ENCODE measurements at places on chromosomes 11 and 22. TPM values are rescaled to one million over a fixed set of nuclear protein-coding genes. Genes with fewer than 3 reads are reported as not detected.

Gene SSTR3
- 0.06 TPM for total RNA-seq

Gene B3GAT3
- 60.7 TPM for total RNA-seq

GRCh38 chr11:4539603-4540219, 5.3 kb upstream of the OR52M1 start:
- DNase-seq = peak; percentile 51

- DNase-seq = no peak
Observed at GRCh38 chr22:36819112-36819511, 2.3 kb upstream of the PVALB start.

Gene KAT5
- 74.7 TPM for total RNA-seq

Gene KRTAP5-1
- not detected for total RNA-seq

Gene CASP4
- total RNA-seq = 50.9 TPM

- peak; percentile 51 for DNase-seq
Observed at GRCh38 chr22:37345863-37346504, 63.7 kb downstream of the CYTH4 start.

- DNase-seq = peak; percentile 12
Observed at GRCh38 chr11:95647355-95647754, 142.2 kb downstream of the FAM76B start.

- no peak for DNase-seq
Observed at GRCh38 chr11:2134022-2135010, 4.9 kb downstream of the IGF2 start.

- no peak for DNase-seq
Observed at GRCh38 chr22:31962387-31963125, 18.2 kb downstream of the YWHAH start.

GRCh38 chr11:35276396-35277145, 137.6 kb downstream of the CD44 start:
- peak; percentile 49 for DNase-seq

- no peak for DNase-seq
Observed at GRCh38 chr22:10781571-10782403, 4746.2 kb upstream of the OR11H1 start.

GRCh38 chr11:110373051-110373702, 56.6 kb upstream of the FDX1 start:
- DNase-seq = no peak

- DNase-seq = no peak
Observed at GRCh38 chr11:40732132-40732531, 727.3 kb downstream of the LRRC4C start.

Gene ANO5
- total RNA-seq = 10.4 TPM

- no peak for DNase-seq
Observed at GRCh38 chr11:74226907-74227306, 55.8 kb downstream of the PPME1 start.

GRCh38 chr11:107252429-107253161, 205.0 kb downstream of the CWF19L2 start:
- DNase-seq = no peak

- no peak for DNase-seq
Observed at GRCh38 chr22:30307041-30307574, 17.8 kb upstream of the CASTOR1 start.

- DNase-seq = no peak
Observed at GRCh38 chr11:126480015-126480409, 124.5 kb downstream of the ST3GAL4 start.

DNA sequence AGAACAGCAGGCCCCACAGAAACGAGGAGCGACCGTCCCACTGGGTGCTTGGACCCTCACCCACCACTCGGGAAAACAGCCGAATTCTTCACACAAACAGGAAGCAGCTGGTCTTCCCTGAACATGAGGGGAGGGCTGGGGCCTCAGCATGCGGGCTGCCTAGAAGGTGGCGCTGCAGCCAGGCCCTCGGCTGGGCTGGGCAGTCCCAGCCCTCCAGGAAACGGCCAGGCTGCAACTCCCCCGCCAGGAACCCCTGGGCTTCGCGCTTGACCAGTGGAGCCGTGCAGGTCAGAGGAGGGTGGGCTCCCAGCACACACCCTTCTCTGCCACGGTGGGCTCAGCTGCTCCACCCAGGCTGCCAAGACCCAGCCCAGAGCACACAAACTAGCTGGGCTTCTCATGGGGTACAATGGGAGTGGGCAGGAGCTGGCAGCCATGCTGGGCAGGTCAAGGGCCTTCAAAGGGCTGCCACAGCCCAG, 29.6 kb downstream of the IGF2 start:
- no peak for DNase-seq

- peak; percentile 36 for DNase-seq
Observed at GRCh38 chr11:121426476-121427399, 25.4 kb upstream of the SORL1 start.

DNA sequence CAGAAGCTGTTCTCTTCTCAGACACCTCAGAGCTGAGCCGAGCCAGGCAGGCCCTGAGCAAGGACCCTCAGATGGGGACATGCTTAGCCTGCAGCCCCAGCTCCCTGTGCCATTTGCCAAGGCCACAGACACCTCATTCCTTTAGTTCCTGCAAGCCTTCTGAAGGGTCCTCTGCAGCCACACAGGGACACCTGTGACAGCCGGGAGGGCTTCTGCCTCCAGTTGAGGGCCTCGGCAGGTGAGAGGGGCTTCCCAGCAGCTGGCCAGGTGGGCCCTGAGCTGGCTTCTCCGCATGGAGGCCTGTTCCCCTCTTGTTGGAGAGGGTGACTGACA, 18.2 kb downstream of the INCENP start:
- DNase-seq = no peak

- no peak for DNase-seq
Observed at GRCh38 chr11:104011044-104011443, 25.4 kb upstream of the DDI1 start.

- peak; percentile 90 for DNase-seq
Observed at GRCh38 chr11:76721755-76722677, 51.5 kb upstream of the LRRC32 start.

- DNase-seq = no peak
Observed at GRCh38 chr11:16148301-16148931, 207.9 kb downstream of the SOX6 start.

- DNase-seq = no peak
Observed at GRCh38 chr11:37087650-37088572, 489.9 kb upstream of the RAG2 start.

Gene ANO3
- total RNA-seq = 30.0 TPM

Gene UPK3A
- total RNA-seq = 0.40 TPM

DNA sequence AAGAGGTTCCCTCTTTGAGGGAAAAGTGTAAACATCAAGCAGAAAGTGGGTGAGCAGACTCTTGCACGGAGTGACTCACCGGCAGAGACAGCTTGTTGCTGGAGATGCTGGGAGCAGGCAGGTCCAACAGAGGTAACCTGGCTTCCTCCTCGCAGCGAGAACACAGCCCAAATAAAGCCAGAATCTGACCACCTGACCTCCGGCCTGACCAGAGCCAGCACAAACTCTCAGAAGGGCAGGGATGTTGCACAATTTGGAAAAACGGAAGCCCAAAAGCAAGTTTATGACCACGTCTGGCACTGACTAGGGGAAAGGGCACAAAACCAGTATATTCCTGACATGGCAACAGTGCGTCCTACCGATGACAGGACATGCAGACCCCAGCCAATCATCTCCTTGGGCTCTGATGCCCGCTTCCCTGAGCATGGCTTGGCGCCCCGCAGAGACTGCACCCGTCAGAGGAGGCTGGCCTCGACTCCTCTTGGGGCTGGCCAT, 5.4 kb downstream of the SMCO4 start:
- DNase-seq = peak; percentile 37

DNA sequence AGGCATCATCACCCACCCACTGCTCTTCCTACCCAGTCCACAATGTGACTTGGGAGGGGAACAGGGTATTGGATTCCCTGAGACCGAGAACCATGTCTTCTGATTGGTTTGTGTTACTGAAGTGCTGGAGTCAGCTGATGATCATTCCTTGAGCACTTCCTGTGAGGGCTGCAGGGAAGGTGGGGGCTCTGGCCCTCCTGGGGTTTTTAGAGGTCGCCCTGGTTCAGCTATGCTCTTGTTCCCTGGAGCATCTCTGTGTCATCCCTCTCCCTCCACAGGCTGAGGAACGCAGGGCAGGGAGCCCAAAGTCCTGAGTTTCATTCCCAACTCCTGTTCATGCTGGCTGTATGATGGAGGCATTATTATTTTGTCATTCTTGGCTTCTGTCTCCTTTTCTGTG, 6.7 kb downstream of the ZC3H7B start:
- DNase-seq = no peak

- DNase-seq = no peak
Observed at GRCh38 chr22:37497062-37497599, 10.9 kb upstream of the MFNG start.

- DNase-seq = no peak
Observed at GRCh38 chr11:74037309-74037708, 28.4 kb upstream of the UCP3 start.

Gene SEPTIN5
- total RNA-seq = 20.5 TPM

DNA sequence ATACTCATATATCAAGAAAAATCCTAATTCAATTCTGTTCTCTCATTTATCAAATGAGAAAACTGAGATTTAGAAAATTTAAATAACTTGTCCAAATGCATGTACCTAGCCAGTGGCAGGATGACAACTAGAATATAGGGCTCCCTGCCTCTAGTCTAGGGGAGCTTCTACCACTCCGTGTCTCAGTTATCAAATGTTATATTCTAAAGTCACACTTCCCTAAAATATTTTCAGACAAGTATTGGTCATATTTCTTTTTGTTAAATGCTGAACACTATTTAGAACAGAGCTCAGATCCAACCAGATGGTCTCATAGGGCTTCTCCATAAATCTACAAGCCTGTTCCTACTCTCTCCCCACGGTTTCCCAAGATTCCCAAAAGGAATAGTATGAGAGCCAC, 26.3 kb downstream of the KCNJ1 start:
- no peak for DNase-seq

DNA sequence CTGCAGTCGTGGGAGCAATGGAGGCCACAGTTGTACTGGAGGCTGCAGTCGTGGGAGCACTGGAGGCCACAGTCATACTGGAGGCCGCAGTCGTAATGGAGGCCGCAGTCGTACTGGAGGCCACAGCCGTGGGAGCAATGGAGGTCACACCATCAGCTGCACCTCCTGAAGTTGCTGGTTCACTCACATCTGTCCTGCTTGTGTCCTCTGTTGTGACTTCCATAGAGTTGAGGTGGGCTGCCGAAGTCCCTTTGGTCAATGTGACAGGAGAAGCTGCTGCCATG, 9.3 kb downstream of the C11orf24 start:
- no peak for DNase-seq

GRCh38 chr11:60809691-60810090, 24.6 kb downstream of the MS4A10 start:
- no peak for DNase-seq

DNA sequence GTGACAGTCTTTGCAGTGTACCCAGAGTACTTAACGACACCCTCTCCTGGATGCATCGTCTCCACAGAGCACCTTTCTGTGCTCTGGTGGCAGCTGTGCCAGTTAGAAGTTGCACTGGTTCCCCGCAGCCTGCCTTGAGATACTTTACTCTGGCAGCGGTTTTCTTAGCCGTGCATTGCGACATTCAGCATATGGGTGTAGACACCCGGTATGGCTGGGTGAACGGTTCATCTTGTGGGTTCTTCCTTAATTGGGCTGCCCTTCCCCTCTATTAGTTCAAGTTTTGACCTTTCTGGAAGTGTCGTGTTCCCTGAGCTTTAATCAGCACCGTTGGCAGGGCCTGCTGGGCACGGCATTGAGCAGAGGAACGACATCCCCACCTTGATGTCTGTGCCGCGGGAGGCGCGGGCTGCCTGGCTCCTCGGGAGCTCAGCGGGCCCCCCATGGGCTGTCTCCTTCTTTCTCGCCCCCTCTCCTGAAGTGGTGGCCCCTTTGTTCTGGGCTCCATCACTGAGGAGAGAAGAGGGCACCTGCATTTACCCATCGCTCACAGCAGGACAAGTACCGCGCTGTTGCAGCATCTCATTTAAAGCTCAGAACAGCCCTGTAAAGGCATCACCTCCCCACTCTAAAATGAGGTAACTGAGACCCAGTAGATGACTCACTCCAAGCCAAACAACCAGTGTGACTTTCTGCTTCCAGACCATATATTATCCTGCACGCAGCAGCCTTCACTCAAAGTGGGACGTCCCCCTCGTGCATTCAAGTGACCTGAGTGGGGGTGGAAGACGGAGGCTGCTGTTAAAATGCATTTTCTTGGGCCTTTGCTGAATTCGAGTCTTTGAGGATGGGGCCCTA, 13.3 kb downstream of the FAM83F start:
- no peak for DNase-seq

DNA sequence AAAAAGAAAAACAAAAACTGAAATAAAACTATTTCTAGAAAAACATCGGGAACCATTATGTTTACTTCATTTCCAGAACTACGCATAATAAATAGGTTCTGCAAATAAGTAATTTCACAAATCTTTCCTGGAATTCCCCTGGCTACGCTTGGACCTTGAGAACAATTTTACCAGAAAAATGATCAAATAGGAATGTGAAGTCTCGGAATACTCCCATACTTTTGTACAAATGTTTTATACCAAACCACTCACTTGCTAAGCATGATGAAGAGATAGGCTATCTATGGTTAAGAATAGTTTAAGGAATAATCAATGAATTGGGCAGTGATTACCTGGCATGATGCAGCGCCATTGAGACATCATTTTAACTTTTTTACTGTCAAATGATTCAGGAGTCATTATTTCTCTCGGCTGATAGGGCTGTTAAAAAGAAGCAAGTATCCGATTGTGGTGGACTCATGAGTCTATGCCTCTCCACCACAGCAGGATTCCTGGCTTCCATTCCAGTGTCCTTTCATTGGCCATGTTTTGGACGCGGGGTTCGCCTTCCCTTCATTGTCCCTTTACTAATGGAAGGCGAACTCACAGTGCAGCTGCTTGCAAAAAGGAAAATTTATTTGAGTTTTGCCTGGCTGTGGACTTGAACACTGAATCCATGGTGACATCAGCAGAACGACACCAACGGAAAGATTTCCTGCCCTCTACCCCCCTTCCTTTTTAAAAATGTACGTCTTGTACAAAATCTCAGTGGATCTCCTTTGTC, 39.9 kb upstream of the BLID start:
- no peak for DNase-seq

GRCh38 chr11:132471466-132471865, 1060.8 kb downstream of the OPCML start:
- DNase-seq = no peak

Gene KRTAP5-2
- 0.26 TPM for total RNA-seq

Gene IRAG1
- total RNA-seq = 112 TPM

DNA sequence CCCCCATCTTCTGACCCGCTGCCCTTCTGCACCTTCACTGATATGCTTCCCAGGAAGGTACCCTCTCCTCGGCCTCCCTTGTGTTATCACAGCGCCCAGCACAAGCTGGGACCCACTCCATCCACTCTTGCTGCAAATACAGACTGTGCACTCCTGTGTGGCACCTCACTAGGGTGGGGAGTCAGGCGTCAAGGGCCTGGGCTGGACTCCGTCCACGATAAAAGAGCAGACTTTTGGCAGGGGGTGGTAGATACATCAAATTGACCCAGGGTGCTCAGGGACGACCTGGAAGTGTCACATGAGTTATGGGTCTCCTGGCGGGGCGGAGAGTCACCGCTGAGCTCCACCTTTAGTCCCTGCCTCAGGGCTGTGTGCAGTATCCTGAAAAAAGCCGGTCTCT, 908 bp downstream of the TRPM5 start:
- no peak for DNase-seq
